ENCODE measurements at places on chromosomes 12 and 14.

- peak; percentile 86 for DNase-seq
These were observed 858 bp upstream of the FRMD6 start for GRCh38 chr14:51650716-51651387.

DNA sequence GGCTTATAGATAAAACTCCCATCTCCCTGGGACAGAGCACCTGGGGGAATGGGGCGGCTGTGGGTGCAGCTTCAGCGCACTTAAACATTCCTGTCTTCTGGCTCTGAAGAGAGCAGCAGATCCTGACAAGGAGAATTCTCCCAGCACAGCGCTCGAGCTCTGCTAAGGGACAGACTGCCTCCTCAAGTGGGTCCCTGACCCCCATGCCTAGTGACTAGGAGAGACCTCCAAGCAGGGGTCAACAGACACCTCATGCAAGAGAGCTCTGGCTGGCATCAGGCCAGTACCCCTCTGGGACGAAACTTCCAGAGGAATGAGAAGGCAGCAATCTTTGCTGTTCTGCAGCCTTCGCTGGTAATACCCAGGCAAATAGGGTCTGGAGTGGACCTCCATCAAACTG is 28.1 kb upstream of the CD163L1 start:
- no peak for DNase-seq

DNA sequence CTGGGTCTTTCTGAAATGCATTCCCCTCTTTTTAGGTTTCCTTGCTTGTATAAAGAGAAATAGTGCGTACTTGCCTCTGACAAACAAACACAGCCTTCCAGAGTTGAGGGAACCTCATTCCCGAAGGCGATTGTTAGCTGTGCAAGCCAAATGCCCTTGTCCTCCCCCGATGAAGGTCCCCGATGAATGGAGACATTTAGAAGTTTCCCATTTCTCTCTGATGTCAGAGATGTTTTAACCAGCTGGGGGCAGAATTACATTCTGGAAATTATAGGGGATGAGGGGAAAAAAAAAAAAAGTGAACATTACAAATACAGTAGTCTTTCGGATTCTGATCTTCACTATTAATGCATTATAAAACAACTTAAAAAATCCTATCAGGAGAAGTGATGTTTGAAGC is 366.8 kb downstream of the VRK1 start:
- no peak for DNase-seq

DNA sequence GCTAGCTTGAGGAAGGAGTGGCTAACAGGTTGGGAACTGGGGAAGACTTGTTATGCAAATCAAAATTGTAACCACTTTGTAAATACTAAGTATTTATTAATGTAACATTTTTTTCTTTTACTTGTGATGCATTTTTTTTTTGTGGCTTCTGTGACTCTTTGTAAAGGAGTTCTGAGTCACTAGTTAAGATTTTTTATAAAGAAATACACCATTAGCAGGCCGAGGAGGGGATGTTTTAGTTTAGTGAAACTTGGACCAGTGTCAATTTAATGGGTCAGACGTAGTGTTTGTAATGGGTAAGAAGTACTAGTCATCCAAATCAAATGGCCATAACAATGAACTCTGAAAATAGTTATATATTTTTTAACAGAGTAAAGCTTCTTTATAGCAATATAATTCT is 43.1 kb downstream of the AKAP6 start:
- no peak for DNase-seq

- no peak for DNase-seq
These were observed 220.2 kb downstream of the SLC41A2 start for GRCh38 chr12:104737791-104738301.

GRCh38 chr12:113667676-113668356 is 196.1 kb upstream of the LHX5 start:
- no peak for DNase-seq

GRCh38 chr12:19462406-19462805 is 23.1 kb downstream of the AEBP2 start:
- DNase-seq = peak; percentile 45

DNA sequence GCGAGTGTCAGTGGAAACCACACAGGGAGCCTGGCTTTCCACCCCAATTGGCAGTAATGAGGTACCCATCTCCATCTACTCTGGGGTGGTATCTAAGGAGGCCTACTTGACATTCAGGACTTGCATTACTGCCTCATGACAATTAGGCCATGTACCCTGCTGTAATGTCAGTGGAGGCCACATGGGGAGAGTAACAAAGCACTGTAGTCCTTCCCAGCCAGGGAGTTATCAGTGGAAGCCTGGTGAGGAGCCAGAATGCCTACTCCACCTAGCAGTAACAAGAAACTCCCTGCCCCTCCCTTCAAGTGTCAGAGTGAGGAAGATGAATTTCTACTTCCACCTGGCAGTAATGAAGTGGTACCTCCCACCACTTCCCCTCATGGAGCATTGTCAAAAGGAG is 12.5 kb downstream of the TIMM9 start:
- peak; percentile 38 for DNase-seq

DNA sequence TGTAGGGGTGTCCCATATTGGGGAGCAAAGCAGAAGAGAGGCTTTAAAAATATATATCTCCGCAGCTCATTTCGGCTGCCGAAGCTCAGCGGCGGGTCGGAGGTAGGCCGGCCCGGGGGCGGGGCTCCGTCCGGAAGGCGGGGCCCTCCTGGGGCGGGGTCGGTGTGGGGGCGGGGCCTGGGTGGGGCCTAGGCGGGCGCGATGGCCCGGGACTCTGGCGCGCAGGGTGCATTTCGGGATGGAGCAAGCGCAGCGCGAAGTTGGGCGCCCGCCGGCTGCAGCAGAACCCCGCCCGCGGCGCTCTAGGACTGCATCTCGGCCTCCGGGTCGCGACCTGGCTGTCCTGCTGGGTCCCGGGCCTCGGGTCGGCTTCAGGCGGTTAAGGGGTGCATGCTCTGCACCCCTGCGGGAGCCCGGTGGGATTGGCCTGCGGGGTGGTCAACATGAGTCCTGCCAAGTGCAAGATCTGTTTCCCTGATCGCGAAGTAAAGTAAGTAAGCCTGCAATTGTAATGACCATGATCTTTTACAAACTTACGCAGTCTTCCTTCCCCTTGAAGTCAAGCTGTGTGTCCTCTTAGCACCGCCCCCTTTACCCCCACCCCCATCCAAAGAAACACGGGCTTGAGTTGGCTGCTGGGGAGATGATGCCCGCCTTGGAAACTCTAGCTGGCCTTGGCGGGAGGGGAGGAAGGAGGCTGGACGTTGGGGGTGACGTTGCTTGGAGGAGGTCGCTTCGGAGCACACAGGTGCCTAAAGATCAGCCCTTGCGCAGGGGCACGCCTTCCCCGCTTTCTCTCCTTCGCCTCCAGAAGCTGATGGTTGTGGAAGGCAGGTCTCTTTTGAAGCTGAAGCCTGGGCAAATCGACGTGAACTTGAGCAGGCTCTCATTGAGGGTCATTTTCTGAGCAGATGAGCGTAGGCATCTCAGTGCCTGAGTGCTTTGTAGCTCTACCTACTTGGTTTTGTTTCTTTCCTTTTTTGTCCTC is 38.4 kb downstream of the ACACB start:
- DNase-seq = peak; percentile 70

- DNase-seq = no peak
These were observed 69.2 kb downstream of the LGMN start for GRCh38 chr14:92679246-92679645.

GRCh38 chr12:101607894-101608293 is 13.1 kb downstream of the MYBPC1 start:
- no peak for DNase-seq

GRCh38 chr12:6167327-6168280 is 32.6 kb upstream of the CD9 start:
- DNase-seq = no peak

DNA sequence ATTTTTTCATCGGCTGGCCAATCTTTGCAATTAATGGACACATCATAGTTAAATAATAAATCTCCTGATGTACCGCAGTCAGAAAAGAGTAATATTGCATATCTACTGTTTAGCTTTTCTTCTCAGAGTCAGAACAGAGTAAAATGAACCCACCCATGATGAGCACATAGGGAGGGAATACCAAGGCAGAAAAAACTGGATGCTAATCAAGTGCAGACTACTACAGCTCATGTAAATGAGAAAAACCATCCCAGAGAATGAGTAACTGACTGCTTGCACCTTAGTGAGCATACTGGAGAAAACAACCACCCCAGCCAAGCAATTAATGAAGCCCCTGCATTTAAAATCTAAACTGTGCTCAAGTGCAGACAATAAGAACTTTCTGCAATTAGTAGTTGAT is 483.7 kb downstream of the MDGA2 start:
- DNase-seq = no peak

DNA sequence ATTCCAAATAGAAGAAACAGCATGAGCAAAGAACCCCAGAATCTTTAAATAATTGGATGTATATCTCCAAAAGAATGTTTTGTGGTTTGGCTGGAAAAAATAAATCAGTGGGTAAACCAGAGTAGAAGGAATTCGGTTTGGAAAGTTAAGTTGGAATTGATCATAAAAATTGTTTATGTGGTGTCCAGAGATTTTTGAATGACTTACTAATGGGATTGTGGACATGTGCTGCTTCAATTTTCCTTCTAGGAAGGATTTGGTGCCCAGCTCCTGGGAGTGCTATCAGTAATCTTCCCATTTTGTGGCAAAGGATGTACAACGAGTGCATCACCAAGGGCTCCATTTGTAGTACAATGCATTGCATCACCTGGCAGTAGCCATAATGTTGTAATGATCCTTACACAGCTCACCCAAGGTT is 224.8 kb downstream of the SLC16A7 start:
- no peak for DNase-seq

- DNase-seq = peak; percentile 95
These were observed 122.5 kb downstream of the PHLDA1 start for GRCh38 chr12:75908961-75909605.

- no peak for DNase-seq
These were observed 49.8 kb downstream of the SUSD6 start for GRCh38 chr14:69661194-69661537.

DNA sequence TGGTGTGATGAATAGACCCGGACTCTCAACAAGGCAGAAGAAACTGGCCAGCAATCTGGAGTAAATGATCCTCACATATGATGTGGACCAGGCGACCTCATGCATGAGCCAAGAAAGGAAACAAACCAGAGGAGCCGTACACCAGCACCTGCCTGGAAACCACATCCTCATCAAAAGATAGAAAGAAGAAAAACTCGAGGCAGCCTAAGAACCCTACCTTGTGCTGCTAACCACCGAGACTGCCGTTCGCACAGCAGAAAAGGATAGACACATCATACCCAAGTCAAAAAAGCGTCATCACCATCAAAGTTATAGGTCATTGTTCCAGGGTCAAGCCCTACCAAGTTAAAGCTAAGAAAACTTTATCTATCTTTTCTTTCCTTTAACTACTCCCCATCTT is 66.7 kb downstream of the RESF1 start:
- no peak for DNase-seq

GRCh38 chr12:28390761-28391385 is 200.6 kb downstream of the CCDC91 start:
- no peak for DNase-seq

GRCh38 chr14:44700694-44701093 is 193.6 kb upstream of the FSCB start:
- DNase-seq = peak; percentile 65

DNA sequence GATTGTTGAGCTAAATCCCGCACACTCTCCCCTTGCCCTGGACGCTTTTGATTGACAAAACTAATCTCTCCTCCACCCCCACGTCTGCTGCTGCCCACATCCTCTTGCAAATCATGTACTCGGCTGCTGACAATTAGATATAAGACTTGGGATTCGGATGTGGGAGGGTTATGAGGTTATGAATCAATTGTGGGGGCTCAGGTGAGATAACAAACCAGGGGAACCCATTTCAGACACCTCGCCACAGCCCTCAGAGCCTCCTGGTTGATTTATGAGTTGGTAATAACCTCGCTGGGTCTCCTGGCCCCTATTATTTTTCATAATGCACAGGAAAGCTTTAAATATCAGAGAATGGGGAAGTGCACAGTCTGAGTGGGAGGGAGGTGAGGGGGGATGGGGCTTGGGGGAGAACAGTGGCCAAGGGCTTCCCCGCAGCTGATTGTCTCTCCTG is 449.9 kb downstream of the DPF3 start:
- no peak for DNase-seq

- DNase-seq = no peak
These were observed 1.2 kb downstream of the KHNYN start for GRCh38 chr14:24430682-24431568.

DNA sequence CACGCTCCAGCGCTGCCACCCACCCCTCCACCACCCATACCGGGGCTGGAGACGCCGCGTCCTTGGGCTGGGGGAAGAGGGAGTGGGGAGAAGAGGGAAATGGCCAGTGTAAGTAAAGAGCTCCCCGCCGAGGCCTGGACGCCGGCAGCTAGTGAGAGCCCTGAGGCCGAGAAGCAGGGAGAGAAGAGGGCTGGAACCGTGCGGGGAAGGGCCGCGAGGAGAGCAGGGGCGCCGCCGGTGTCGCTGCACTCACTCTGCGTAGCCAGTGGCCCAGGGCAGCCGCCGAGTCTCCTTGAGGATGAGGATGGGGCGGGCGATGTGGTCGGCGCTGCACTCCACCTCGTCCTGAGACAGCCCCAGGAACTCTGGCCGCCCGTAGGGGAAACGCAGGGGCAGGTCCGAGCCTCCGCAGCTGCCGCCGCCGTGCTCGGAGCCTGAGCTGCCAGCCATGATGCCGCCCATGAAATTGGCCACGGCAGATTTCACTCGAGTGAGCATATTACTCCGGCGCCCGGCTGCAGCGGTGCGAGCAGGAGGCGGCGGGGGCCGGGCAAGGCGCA is 631 bp downstream of the PPM1H start:
- DNase-seq = peak; percentile 84

- DNase-seq = no peak
These were observed 65.3 kb upstream of the PTGDR start for GRCh38 chr14:52202151-52202550.

DNA sequence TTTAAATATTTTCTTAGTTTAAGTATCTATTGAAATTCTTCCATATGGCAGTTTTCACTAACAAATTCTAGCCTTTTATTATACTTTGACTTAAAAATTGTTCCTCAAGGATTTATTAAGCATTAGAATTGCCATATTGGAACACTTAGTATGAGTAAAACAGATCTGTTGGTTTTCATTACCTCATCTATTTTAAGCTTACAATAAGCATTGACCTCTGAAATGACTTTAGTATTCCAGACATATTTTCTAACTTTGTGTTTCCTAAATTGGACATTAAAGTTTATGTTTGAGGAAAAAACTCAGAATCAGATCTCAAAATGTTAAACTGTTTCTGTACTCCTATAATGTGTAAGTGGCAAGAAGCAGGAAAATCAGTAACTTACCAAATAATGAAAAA is 48.4 kb downstream of the CSRP2 start:
- no peak for DNase-seq

DNA sequence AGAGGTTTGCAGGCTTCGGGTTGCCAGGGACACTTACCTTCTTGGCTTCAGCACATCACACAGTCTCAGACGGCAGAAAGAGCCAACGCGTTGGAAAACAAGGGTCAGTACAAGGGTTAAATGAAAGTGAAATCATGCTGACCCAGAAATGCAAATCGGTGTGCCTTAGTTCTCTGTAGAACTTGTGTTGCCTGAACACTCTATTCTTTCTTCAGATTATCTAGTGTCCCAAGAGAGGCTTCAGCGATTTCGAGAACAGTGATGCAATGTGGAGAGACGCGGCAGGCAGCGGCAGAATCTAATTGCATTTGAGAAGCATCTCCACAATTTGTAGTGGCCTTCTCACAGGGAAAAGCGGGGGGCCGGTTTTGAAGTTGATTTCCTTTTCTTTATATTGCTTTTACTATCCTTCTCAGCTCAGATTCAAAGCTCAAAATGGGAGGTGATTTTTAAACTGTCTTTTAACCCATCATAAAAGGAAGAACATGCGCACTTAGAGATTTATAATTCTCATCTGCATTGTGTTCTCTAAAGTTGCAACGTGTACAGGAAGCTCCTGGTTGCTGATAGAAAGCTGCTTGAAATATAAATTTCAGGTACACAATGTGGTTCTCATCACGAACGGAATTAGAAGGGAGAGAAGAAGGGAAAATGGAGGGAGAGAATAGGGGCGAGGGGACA is 67.8 kb upstream of the EGLN3 start:
- DNase-seq = no peak

Measured in NCI-H69 (cell line).